ENCODE measurements at places on chromosomes 2 and 18.

- peak; percentile 67 for DNase-seq
Measured at GRCh38 chr2:127197475-127198385, 22.4 kb downstream of the CYP27C1 start.

DNA sequence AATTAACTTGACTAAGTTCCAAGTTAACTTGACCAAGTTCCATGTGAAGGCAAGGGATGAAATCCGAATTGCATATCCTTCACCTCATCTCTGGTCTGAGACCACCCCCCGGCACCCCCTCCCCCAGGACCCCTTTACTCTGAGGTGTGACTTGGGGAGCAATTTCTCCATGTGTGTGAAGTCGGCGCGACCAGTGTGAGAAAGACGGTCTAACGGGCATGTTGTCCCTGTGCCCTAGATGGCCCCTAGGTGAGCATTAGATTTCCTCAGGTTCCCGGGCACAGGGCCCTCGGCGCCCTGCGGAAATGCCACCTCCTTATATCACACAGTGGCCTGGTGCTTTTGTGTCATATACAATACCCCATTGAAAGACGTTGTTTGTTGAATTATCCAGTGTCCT is 137.1 kb downstream of the CTIF start:
- no peak for DNase-seq

DNA sequence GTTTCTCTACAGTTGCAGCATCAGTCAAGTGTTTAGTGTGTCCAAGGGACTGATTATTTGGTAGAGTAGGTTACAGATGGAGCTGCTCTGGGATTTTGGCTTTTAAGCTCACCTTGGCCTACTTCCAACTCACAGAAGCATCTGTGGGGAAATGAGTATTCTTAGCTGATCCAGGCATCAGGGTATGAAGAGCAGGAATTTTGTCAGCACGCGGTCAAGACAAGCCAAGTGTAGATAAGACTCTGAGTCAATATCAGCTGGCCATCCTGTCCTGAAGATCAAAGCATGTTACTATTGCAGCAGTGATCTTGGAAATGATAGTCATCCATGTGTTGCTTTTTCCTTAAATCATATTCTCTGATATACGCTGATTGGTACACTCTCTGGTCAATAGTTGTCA is 24.4 kb downstream of the SERPINB4 start:
- no peak for DNase-seq

DNA sequence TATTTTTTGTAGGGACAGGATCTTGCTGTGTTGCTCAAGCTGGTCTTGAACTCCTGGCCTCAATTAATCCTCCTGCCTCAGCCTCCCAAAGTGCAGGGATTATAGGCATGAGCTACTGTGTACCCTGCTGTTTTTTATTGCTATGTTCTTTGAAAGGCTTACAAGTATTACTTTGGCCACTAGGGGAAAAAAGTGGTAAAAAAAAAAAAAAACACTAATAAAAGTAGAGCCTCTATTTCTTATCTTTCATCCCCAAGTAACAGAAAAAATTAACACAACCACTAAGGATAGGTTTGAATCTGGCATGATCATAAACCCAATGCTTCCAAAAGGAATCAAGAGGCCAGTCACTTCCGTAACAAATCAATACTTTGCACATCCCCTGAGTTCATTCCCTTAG is 11.6 kb downstream of the NOL10 start:
- no peak for DNase-seq

DNA sequence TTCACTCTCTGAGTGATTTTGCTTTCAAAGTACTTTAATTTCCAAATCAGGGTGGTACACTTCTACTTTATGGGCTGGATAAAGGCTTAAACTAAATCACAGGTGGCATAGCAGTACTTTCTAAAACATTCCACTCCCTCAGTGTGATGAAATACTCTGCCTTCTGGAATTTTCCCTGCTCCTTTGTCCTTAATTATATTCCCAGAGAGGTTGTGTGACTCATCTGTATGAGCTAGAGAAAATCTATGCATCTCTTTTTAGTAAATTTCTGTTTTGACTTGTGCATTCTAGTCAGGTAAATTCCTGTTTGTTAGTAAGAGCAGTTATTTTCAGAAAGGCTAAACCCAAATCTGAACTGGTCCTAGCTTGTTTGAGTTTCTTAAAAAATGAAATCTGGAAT is 29.0 kb upstream of the PLA2R1 start:
- no peak for DNase-seq

DNA sequence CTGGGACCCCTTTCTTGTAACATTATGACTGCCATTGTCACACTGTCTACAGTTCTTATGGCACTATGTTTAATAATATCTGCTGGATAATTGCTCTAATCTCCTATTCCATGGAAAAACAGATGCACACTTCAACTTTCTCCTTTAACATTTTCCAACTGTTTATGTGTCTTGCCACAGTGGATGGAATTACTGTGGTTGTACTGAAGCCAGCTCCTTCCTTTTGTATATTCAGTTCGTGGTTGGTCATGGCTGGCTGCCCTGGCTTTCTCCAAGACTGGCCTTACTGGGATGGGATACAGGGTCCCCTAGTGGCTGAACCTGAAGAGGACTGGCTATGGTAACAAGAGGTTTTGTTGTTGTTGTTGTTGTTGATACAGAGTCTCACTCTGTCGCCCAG is 113.9 kb downstream of the SS18 start:
- DNase-seq: no peak

GRCh38 chr2:231764124-231764523 is 17.0 kb downstream of the PDE6D start:
- DNase-seq: no peak

DNA sequence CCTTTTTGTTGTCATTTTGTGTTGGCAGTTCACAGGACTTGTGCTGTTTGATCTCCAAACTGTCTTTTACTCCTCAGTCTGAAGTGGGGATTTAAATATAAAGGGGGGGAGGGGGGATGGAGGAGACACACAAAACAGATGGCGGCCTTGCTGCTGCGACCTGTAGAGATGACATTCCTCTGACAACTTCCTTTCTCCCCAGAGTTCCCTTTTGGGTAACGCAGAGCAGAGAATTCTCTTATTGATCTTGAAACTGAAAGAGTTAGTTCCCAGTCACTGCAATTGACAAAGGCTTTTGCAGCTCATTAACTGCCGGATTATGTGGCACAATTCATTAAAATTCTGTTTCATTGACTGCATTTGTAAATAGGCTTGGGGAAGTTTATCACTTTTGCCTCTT is 279.3 kb downstream of the TSN start:
- no peak for DNase-seq

DNA sequence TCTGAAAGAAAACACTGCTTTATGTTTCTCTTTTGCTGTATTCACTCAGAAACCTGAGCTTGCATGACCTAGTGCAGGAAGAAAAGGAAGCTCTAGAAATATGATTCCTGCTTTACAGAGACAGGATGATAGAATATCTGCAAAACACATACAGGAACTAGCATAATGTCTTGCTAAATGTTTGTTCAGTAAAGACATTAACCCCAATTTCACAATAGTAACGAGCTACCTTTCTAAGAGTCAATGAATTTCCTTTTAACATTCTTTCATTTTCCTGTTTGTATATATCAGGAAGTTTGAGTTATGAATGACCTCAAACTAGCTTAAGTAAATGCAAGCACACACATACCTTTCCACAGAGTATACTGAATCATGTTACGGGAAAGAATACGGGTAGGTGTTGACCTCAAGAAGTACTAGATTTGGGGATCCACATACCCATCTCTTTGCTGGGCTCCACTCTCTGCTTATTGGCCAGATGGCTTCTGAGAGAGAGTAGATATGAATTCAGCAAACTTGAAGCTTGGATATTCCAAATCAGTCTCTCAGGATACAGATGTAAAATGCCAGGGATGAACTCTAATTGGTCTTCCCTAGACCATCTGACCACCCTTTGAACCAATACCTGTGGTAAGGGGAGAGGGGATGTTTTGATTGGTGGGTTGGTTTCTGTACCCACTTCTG is 18.2 kb upstream of the ACSL3 start:
- no peak for DNase-seq

- no peak for DNase-seq
Measured at GRCh38 chr2:23636426-23636825, 251.4 kb downstream of the KLHL29 start.

DNA sequence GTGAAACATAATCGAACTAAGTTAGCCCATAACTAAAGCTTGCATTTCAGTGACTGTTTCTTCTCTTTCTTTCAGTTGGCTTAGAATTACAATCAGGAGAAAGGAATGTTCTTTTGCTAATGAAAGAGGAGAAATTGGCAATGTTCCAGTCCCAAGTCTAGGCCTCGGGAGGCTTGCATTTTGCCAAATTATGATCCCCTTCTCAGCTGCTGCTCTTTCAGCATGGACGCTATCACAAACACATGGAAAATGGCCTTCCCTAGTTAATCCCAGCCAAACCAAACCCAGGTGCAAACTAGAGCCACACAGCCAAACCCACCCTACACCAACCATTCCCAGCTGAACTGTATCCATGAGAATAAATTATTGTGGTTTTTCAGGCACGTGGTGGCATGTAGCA is 605.2 kb upstream of the LRRTM4 start:
- DNase-seq: no peak

GRCh38 chr2:239621611-239622010 is 220.8 kb upstream of the HDAC4 start:
- no peak for DNase-seq

GRCh38 chr2:200619279-200619678 is 33.5 kb downstream of the AOX1 start:
- DNase-seq: no peak

GRCh38 chr2:232419245-232420072 is 12.8 kb downstream of the ALPG start:
- DNase-seq: no peak

GRCh38 chr2:15481000-15481399 is 80.1 kb downstream of the NBAS start:
- no peak for DNase-seq

- DNase-seq: no peak
Measured at GRCh38 chr2:161766334-161766733, 142.1 kb downstream of the SLC4A10 start.

DNA sequence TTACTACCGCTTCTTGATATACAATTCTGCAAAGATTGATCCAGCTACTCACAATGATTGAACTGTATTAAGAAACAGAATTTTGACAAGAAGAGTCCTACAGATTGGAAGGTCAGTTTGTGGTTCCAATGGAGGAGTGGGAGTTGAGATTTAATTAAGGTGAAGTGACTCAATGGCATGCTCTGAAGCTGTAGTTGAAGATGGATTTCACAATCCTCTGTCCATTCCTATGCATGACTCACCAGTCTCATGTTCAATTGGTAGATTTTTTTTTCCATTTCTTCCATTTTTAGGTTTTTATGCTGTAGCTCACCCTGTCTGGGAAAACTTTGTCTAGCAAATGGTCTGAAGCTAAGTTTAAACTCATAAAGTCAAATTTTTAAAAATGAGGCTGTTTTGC is 83.3 kb downstream of the DPP4 start:
- no peak for DNase-seq

- no peak for DNase-seq
Measured at GRCh38 chr2:202104286-202104870, 31.3 kb downstream of the KIAA2012 start.

DNA sequence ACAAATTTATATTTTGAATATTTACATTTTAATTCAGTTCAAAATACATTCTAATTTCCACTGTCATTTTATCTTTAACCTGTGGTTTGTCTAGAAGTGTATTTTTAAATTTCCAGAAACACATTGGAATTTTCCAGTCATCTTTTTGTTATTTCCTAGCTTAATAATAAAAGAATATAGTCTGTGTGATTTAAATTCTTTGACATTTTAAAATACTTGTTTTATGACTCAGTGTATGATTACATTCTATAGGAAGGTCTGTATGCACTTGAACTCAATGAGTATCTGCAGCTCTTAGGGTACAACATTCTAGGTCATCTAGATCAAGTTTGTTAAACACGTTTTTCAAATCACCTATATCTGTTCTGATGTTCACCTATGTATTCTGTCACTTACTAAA is 88.3 kb upstream of the MBOAT2 start:
- no peak for DNase-seq

GRCh38 chr2:149329489-149330126 is 779 bp upstream of the LYPD6 start:
- DNase-seq: no peak

DNA sequence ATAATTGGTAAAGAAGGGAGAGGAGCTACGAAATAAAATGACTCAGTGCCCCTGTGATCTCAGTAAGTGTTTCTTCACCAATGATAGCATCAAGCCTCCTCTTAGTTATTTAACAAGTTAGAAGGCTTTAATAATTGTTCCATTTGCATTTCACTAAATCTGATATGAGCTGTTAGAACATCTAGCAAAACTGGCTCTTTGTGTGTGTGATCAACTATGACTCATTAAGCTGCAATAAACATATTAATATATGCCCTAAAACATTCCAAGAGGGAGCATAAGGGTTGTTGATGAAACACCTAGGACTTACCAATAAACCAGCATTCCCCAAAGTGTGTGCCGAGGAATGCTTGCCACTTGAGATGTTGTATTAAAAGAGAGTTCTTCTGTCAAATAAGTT is 115.2 kb downstream of the OSBPL6 start:
- no peak for DNase-seq

GRCh38 chr2:44817256-44817655 is 124.2 kb upstream of the SIX3 start:
- DNase-seq: no peak

GRCh38 chr2:6793371-6793770 is 72.3 kb downstream of the CMPK2 start:
- DNase-seq: no peak

DNA sequence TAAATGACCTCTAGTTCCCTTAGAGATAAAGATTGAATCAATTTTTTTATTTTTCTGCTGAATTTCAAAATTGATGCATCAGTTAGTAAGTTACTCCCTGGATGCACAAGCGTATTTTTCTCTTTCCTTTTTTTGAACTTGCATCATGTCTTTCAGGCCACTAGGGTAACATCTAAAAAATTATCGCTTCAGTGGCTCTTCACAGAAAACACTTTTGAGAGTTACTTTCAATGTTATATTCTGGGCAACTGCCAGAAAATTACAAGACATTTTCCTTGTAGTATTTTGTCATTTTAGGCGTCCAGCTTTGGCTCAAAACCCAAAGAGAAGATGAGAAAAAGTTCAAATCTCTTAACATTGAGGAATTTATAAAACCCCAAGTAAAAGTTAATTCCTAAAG is 59.8 kb downstream of the DSEL start:
- DNase-seq: no peak

DNA sequence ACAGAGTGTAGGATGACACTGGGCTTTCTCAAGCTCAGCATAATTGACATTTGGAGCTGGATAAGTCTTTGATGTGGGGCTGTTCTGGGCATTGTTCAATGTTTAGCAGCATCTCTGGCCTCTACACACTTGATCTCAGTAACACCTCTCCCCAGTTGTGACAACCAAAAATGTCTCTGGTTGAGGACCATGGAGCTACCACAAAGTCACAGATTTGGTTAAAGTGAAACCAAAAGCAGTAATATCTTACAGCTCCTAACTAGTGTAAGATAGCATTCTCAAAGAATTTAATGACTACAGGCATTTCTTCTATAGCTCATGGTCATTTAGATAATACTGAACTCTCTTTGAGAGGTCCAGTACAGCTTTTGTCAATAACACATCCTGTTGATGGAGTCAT is 23.4 kb upstream of the PAX3 start:
- DNase-seq: no peak
